ENCODE measurements at places on chromosomes 1 and 21. TPM values are rescaled to one million over a fixed set of nuclear protein-coding genes. Genes with fewer than 3 reads are reported as not detected.

DNA sequence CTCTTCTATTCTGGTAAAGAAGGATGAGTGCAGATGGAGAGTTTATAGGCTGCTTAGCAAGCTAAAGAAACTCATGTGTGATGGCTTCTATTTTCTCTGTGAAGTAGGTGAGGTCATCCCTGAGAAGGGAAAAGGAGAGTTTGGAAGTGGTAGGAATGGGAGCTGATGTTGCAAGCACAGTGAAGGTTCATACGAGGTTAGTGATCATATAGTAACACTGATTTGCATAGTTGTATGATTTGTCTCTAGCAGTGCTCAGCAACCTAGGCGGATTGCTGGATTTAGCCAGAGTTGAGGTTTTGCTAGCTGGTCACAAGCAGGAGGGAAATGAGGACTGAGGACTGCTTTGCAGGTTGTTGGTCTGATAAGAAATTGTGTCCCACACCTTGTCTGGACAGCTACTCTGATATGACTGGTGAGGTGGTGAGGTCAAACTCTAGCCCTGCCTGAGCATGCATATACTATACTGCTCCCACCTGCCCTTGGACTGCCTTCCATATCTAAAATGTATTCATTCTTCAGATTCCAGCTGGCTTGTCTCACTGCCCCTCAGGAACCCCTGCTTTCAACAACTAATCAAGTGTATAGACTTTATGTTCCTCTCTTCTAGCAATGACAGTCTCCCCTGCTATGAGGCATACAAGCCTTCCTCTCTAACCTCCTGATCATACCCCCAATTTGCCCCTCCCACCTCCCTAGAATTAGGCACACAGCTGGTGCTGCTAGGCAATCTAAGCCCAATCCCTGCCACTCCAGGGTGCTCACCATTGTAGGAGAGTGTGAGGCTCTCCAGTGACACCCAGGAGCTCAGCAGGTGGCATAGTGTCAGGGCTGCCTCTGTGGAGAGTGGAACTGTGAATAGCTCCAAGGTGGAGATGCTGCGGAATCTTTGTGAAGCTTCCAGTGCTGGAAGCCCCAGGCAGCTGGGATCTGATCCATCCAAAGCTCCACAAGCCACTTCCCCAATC is 18.5 kb downstream of the LRRC41 start:
- no peaks in the 10 kb centered on the region for H3K4me1 ChIP-seq
- peaks cover 87% of the 10 kb centered on the region for H3K36me3 ChIP-seq
- H3K27ac ChIP-seq = no peak overlapping the region
- DNase-seq = no peak

DNA sequence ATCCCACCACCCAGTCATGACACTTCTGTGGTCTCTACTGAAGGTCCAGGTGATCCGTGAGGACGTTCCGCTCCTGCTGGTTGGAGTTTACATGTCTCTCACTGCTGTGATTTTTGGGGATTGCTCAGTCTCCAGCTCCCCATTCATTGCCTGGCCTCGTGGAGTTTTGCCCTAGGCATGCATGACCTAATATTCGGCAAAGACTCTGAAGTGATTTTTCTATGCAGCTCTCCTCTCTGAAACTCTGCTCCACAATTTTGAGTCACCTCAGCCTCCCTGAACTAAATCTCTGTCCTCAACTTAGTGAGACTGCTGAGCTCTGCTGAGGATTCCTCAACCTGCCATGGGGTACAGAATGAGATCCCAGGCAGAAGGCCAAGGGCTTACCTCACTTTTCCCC is 174.4 kb upstream of the FGGY start:
- no peaks in the 10 kb centered on the region for H3K36me3 ChIP-seq
- H3K4me1 ChIP-seq = no peaks in the 10 kb centered on the region
- no peak overlapping the region for H3K27ac ChIP-seq
- H3K4me3 ChIP-seq = no peak overlapping the region

GRCh38 chr1:113858418-113858817 is 13.1 kb downstream of the PTPN22 start:
- no peaks in the 10 kb centered on the region for H3K27me3 ChIP-seq
- no peak overlapping the region for H3K27ac ChIP-seq
- DNase-seq = no peak

GRCh38 chr1:18955131-18955440 is 1.4 kb downstream of the IFFO2 start:
- H3K27ac ChIP-seq = peak overlapping the region; percentile 73
- no peak overlapping the region for H3K4me3 ChIP-seq

DNA sequence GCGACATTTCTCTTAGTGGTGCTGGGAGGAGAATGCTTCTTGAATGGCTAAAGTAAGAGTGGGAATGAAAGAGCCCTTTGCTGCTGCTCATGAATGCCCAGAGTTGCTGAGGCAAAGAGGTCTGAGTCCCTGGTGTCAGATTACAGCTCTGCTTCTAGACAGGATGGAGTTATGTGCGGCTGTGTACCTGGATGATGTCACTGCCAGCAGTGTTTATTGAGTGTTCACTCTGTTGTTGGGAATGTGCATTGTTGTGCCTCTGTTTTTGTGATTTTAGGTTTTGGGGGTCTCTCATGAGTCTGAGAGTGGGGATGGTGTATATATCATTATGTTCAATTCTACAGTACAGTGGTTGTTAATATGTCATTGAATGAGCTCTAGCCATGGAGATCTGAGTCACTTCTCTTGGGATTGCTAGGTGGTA is 2.7 kb downstream of the CDC14A start:
- DNase-seq = no peak
- no peaks in the 10 kb centered on the region for H3K36me3 ChIP-seq
- peaks cover 26% of the 10 kb centered on the region for H3K4me1 ChIP-seq
- no peaks in the 10 kb centered on the region for H3K27me3 ChIP-seq
- no peak overlapping the region for H3K4me3 ChIP-seq
- H3K27ac ChIP-seq = no peak overlapping the region

The RASSF5 gene
- 22.8 TPM for total RNA-seq

The DENND2D gene
- 62.9 TPM for total RNA-seq

The ATP1A4 gene
- total RNA-seq = 0.46 TPM
